ENCODE measurements at places on chromosomes 12 and 14.

DNA sequence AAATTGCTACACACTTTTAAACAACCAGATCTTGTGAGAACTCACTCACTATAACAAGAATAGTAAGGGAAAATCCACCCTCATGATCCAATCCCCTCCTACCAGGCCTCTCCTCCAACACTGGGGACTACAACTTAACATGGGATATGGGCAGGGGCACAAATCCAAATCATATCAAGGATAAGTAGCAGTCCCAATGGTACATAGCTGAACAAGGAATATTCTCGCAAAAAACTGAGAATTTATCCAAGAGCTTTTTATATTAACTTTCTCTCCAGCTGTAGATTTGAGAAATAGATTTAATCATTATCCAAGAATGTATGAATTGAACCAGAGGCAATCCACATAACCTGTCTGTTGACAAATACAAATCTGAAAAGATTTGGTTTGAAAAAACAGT, 185.2 kb downstream of the TMTC3 start:
- no peak for DNase-seq

- DNase-seq = peak; percentile 70
Observed at GRCh38 chr12:121799156-121799841, 4.5 kb upstream of the SETD1B start.

- DNase-seq = no peak
Observed at GRCh38 chr12:131249246-131250027, 295.7 kb downstream of the ADGRD1 start.

DNA sequence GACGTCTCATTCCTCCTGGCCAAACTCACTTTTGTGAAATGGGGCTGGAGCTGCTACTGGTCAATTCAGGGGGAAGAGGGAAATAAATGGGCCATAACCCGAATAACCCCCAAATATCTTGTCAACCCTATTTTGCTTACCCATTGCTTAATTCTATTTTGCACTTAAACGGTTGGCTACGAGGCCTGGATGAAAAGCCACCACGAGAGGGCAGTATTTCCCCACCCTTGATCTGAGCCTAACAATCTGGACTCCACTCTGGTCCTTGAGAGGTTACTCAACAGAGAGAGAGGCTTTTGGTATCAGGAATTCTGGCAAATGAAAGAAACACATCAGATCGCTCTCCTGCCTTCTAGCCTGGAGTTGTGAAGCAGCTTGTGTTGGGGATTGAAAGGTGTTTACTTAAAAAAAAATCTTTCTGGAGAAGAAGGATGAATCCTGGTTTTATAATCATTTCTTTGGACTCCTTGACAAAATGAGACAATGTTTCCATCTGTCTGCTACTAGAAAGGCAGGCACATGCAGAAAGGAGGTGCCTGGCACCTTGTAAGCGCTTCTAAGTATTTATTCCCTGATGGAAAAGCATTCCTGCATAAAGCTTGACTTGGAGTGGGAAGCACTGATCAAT, 22.4 kb upstream of the FBXO21 start:
- peak; percentile 12 for DNase-seq

DNA sequence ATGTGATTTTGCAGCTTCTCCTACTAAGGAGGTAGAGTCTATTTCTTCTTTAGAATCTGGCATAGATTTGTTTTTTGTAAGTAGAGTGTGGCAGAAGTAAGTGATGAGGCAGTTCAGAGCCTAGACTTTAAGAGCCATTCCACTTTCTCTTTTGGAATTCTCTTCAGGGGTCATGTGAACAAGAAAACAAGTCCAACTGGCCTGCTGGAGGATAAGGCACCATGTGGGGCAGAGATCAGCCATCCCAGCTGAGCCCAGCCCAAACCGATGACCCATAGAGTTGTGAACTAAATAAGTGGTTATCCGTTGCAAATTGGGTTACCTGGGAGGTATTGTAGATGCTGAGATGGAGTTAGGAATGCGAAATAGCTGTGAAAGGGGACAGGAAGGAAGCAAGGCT, 60.3 kb upstream of the TBPL2 start:
- DNase-seq = no peak

GRCh38 chr14:91177073-91178034, 63.5 kb downstream of the DGLUCY start:
- no peak for DNase-seq

- no peak for DNase-seq
Observed at GRCh38 chr14:50335989-50336824, 24.1 kb downstream of the DMAC2L start.

DNA sequence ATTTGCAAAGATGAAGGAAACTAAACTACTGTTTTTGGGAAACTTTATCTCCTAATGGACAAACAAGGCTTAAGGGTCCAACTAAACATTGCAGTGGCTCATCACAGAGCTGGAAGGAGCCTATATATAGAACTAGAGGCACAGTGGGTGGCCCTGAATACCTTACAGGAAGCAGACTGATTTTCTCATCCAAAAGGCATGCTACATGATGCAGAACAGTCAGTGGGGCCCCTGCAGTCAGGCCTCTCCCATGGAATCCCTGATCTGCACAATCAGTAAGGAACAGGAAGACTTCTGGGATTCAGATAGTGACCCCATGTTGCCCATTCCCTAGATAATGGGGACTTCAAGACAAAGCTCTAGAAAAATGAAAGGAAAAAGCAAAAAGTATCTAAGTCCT, 1.9 kb upstream of the LLPH start:
- no peak for DNase-seq

DNA sequence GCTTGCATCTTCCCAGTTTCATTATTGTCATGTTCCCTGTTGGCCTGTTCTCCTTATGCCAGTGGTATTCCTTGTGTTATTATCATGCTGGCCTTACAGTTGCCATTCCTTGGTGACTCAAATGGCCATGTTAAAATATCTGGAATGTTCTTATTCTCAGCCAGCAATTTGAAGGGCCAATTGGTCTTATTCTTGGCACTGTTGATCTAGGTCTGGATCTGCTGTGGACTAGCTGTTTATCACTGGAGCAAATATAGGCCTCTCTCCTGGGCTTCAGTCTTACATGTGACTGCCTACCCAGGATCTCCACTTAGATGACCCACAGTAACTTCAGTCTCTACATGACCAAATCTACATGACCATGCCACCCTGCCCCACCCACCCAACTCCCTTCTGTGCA, 5.4 kb downstream of the CIPC start:
- no peak for DNase-seq

DNA sequence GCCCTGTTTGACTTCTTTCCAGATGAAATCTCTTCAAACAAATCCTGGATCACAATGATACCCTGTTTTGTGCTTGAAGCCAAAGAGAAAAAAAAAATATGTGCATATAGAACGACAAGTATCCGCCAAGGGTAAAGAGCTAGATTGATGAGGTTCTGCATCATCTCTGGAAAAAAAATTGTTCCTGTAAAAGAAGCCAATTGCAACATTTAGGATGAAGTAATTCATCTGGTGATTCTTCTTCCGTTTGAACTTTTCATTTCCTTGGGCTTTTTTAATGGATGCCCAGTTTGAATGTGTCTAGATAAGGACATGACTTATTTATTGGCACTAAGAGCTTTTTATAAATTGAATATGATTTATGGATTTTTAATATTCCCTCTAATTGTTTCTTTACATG, 38.1 kb upstream of the NPAS3 start:
- no peak for DNase-seq

All from epithelial cell of prostate (primary cell).